ENCODE measurements at places on chromosomes 6 and 20.

DNA sequence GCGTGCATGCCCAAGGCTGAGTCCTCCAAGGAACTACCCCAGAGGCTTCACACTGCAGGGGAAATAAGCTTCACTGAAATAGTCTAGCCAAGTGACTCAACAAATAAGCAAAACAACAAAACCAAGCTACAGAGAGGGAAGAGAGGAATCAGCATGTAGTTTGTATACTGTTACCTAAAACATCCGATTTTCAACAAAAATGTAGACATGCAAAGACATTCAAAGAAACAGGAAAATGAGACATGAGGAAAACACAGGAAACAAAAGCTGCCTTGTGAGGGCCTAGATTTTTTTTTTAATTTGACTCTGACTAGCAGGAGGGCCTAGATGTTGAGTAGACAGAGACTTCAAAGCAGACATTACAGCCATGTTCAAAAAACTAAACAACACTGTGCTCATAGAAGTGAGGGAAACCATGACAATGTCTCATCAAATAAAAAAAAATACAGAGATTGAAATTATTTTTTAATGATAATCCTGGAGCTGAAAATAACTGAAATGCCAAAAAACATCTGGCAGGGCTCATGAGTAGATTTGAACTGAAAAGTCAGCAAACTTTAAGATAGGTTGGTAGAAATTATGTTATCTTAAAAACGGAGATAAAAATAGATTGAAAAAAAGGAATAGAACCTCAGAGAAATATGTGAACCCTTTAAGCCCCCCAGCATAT lies 16.4 kb upstream of the KIF25 start:
- no peak for DNase-seq

GRCh38 chr20:56986931-56987720 lies 279.3 kb downstream of the BMP7 start:
- no peak for DNase-seq

- no peak for DNase-seq
These were observed 55.5 kb upstream of the MYO6 start for GRCh38 chr6:75693534-75693933.

DNA sequence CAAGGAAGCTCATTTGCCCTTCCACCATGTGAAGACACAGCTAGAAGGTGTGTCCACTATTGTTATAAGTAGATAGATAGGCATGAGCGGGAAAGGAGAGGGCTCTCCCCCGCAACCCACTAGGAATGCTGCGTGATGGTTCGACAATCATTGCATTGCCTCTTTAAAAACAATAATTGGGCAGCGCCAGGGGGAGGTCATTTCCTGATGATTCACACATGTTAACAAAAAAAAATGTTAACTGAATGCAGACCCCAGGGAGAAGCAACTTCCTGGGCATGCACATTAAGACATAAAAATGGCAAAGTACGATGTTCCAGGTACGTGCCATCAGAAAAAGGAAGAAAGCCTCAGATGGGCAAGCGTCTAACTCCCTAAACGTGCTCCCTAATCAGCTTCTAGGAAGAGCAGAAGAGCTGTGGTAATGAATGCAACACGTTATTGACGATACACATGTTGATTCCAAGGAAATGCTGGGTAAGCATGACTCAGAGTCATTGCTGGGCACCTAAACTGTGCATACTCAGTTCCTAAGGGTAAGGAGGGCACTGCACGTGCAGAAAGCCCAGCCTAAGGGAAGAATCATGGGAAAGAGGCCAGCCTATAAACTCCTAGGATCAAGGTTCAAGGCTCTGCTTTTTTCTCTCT lies 113.7 kb downstream of the FAM217A start:
- no peak for DNase-seq

DNA sequence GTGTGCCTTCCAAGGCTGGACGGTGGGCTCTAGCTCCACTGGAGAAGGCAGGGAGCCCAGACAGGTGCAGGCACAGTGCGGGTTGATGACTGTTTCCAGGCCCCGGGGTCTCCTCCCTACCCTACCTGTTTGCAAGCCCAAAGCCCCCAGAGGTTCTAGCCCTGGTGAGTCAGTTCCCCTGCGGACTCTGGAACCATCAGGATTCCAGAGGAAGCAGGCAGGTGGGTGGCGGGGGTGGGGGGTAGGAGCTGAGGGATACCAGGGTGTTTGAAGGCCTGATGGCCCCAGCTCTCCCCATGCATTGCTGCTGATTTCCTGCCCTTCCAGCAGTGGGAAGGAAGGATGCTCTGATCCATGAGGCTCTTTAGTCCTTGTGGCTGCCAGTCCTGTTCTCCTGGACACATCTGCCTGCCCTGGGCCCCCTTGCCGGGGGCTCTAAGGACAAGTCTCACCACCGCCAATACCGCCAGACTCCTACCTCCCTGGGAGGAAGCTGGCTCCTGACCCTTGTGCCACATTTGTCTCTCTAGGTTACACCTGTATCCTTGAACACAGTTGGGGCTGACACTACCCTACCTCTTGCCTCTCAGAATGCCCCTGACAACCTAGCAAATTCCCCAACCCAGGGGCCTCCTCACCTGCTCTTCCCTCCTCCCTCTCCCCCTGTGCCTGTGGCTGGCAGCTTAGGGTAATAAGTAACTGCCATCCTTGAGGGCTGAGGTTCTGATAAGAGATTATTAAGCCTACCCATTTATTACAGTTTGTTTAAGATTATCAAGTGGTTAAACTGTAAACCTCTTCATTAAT lies 21.7 kb downstream of the KCNK5 start:
- no peak for DNase-seq

DNA sequence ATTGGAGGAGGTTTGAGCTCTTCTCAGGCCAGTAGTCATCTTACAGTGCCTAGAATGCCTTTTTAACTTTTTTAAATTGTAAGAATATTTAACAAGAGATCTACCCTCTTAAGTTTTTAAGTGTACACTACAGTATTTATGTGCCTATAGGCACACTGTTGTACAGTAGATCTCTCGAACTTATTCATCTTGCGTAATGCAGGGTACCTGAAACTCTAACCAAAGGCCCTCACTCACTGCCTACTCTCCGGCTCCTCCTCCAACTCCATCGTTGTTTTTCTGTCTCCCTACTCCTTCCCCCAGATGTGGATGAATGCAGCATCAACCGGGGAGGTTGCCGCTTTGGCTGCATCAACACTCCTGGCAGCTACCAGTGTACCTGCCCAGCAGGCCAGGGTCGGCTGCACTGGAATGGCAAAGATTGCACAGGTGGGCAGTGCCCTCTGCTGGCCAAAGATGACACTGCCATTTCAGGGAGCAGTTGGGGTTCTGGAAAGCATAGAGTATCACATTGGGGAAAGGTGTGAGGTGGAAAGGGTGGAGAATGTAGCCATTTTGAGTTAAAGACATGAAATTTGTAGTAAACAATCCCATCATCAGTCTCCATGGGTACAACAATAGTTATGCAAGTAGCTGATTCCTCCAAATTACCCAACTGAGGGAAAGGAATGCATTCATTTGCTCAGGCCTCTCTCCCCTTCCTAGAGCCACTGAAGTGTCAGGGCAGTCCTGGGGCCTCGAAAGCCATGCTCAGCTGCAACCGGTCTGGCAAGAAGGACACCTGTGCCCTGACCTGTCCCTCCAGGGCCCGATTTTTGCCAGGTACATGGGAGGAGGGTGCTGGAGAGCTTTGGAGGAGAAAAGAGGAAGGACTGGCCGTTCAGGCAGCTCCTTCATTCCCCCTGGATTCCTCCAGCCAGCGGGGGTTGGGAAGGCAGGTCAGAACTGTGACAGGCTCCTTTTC lies 18.4 kb upstream of the ZNF76 start:
- DNase-seq = peak; percentile 77

DNA sequence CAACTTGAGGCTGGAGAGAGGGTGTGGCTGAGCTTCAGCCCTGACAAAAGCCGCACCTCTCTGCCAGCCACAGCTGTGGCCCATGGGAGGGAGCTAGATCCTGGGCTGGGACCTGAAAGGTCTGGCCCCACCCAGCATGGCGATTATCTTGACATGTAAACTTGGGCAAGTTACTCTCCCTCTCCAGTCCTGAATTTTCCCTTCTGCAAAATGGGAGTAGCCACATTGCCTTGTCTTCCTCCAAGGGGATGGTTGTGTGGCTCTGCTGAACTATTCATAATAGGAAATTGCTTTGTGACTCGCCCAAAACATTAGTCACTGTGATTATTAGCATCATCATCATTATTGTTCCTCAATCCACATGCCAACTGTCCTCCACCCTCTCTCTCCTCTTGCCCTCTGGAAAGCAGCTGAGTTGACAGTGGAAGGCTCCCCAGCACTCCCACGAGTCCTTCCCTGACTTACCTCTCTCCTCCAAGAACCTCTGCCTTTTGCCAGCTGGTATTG lies 23.0 kb upstream of the RBPJL start:
- no peak for DNase-seq

GRCh38 chr6:108180266-108180665 lies 14.4 kb downstream of the NR2E1 start:
- no peak for DNase-seq

- no peak for DNase-seq
These were observed 19.3 kb upstream of the SEC63 start for GRCh38 chr6:107977283-107977682.

DNA sequence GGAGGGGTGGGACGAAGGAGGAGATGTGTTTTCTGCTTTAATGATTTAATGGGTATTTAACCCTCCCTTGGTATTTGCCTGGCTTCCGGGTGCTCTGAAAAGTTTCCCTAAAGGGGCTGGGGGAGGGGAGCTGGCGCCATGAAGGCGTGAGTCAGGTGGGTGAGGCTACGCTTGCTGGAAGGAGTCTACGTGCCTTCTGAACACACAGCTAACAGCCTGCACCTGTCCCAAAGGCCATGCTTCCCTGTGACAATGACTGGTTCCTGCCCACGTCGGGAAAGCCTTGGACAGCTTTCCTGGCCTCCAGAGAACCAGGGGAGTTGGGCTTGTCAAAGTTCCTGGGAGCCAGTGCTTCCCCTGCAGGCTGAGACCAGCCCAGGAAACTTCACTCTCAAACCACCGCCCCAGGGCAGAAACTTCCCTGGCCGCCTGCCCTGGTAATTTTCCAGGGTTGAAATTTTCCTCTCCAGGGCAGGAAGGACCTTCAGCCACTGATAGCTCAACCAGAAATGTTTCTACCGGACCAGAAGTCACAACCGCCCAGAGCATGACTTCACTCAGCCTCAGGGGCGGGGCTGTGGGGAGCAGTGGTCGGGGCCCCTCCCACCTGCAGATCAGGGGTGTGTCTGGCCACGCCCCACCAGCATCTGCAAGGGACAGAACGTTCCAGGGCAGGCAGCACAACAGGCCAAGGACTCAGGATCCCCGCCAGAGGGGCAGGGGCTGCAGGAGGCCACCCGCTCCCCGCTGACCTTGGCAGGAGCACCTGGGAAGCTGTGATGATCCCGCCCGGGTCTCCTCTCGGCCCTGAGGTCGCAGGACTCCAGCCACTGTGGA lies 18.6 kb upstream of the SLCO4A1 start:
- DNase-seq = peak; percentile 98

DNA sequence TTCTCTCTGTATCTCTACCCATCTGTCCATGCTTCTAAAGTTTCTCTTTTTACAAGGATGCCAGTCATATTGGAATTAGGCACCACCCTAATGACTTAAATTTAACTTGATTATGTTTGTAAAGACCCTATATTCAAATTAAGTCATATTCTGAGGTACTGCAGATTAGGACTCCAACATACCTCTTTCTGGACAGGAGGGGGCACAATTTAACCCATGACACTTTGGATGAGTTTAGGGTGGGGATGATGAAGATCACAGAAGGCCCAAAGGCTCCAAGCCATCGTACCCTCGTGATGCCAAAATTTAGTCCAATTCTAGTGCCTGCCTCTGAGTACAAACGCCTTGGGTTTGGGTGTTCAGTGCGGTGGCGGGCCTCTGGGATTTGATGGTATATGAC lies 15.0 kb upstream of the NKX2-2 start:
- DNase-seq = no peak

DNA sequence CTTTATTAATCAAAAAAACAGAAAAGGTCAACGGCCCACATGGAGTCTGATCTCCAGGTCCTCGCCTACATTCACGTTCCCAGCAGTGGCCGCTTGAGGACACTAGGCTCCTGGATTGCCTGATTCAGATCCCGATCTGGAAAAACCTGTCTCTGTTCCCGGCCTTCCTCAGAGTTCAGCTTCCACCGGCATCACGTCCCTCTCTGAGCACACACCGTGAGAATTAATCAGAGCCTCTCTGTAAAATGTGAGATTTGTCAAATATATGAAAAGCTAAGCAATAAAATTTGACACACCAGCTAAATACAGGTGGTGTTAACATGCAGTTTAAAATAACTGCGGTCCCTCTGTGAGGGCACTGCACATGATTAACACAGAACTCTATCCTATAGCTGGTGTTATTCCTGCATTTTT lies 122.8 kb upstream of the COL21A1 start:
- no peak for DNase-seq

- DNase-seq = no peak
These were observed 309.2 kb downstream of the NRN1 start for GRCh38 chr6:5697508-5697907.
